ENCODE measurements at places on chromosomes 12 and 14.

DNA sequence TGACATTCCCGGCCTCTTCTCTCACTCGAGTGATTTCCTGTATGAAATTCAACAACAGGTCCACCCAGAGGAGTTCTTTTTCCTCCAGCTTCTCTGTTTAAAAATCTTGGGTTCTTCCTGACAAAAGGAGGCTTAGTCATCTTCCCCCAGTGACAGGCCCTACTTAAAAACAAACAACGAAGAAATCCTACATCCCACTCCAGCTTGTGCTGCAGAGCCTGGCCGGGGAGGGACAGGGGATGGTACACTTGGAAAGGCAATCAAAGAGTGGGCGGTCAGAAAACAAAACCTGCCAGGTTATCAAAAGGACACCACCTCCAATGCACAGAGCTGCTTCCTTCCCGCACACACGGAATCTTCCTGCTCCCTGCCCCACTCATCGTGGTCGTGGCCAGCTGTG is 101.3 kb downstream of the CACNA1C start:
- no peak for DNase-seq

- DNase-seq, result no peak
Measured at GRCh38 chr12:93154753-93155480, 222.8 kb upstream of the NUDT4 start.

- no peak for DNase-seq
Measured at GRCh38 chr12:55780685-55781084, 36.8 kb downstream of the SARNP start.

DNA sequence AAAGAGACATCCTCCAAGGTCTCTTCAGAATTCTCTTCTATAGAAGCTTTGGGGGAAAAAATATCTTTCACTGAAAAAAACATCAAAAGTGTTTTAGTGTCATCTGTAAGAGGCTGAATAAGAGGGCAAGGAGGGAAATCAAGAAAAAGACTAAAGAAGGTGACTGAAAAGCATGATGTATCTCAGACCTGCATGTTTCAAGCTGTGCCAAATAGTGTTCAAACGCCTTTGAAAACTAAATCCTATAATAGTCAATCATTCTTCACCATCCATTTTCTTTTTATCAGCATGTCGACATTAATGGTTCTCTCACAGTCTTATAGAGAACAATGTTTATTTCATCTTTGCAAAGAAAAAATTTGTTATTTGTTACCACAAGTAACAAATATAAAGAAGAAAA is 94.5 kb downstream of the CEP128 start:
- DNase-seq, result no peak

- DNase-seq, result peak; percentile 83
Measured at GRCh38 chr14:100285021-100285912, 21.0 kb downstream of the SLC25A29 start.

DNA sequence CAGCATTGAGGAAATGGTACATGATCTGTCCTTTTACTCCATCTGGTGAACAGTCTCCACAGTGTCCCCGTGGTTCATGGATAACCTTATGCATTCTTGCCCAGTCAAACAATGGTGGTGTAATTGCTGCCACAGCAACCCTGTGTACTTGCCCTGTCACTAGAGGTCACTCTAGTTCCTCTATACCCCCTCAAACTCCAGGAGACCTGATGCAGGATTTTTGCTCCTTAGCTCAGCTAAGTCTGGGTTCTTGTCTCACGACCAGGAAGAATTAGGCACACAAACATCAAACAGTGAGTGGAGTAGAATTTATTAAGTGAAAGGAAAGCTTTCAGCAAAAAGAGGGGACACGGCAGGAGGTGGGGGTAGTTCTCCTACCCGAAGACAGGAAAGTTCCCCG is 24.7 kb upstream of the EEA1 start:
- no peak for DNase-seq

DNA sequence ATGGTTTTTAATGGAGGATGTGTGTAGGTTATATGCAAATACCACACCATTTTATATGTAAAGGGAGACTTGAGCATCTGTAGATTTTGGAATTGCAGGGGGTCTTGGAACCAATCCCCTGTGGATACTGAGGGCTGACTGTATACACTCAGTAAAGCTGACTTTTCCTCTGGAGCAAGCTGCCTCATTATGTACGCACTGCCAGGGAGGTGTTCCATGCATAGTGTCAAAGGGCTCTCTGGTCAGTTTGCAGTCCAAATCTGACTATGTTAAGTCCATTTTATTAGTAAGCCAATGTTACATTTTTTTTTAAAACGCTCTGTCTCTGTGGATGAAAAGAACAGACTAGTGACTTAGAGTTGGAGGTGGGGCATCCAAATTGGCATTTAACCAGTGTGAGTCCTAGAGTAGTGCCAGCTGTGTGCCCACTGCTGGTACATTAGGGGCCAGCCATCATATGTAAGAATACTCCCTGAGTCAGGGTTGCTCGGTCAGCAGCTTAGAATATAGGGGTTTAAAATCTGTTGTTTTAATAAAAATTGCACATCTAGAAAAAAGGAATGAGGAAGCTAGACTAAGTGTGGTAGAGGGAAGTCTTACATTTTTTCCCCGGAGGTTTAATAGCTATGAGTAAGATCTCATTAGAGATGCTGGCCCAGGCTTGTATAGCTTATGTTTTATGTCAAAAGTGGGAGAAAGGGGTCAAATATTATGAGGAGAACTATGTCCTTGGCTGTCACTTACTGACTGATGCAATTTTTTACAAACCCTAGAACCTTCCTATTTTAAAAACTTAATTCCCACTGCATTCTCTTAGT is 87.0 kb downstream of the TESC start:
- no peak for DNase-seq

GRCh38 chr12:113962733-113963132 is 3.4 kb downstream of the RBM19 start:
- no peak for DNase-seq

DNA sequence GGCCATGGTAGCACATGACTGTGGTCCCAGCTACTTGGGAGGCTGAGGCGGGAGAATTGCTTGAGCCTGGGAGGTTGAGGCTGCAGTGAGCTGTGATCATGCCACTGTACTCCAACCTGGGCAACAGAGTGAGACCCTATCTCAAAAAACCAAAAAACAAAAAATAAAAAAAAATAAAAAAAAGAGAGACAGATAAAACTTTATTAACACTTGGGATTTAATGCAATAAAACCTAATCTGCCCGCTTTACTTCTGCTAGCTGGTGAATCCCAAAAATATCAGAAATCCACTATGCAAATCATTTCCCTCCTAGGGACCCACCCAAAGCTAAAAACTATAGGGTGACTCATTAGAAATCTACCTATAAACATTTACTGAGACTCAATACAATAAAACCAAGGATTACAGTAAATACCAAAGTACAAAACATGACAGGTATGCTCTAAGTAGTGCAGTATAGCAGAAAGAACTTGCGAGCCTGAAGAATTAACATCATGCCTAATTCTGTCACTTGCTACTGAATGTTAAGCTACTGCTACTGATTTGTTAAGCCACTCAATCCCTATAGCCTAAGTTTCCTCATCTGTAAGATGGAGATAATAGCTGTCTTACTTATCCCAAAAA is 50.1 kb upstream of the STAC3 start:
- no peak for DNase-seq

- DNase-seq, result no peak
Measured at GRCh38 chr14:66233591-66233990, 252.6 kb upstream of the CCDC196 start.

DNA sequence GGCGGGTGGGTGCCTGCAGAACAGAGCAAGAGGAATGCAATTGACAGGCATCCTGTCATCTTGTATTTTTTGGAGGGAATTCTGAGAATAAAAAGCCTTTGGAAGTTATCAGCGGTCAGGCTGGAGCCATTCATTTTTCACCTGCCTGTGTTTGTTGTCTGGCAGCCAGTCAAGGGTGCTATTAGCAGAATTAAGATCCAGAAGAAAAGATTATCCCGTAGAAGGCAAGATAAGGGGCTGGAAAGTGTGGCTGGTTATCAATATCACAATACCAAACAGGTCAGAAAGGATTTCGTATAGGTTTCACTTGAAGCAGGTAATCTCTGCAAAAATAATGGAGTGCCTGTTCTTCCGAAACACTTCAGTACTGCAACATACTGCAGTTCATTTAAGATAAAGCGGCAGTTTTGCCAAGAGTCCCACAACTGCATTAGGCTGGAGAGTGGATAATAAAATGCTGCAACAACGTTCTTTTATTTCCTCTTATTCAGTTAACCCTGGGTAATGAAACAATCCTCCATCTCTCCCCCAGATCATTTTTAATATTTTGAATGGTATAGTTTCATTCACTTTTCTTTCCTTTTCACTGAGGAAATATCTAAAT is 171.2 kb upstream of the CDKN3 start:
- no peak for DNase-seq

- DNase-seq, result no peak
Measured at GRCh38 chr12:80187660-80188090, 88.3 kb downstream of the OTOGL start.

GRCh38 chr12:121022713-121023112 is 6.4 kb upstream of the C12orf43 start:
- no peak for DNase-seq

DNA sequence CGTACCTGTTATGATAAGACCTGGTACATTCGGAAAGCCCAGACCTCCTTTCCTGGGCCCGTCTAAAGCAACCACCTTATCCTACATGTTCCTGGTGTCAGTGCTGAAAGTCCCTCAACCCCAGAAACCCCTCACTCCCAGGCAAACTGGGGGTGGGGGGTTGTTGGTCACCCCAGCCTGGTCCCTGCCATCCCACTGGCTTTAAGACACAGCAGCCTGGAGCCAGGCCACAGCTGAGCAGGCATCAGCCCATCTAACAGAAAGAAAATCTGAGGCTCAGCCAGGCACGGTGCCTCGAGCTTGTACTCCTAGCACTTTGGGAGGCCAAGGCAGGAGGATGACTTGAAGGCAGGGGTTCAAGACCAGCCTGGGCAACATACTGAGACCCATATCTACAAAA is 4.5 kb downstream of the SELPLG start:
- DNase-seq, result no peak

GRCh38 chr12:96015672-96016071 is 19.5 kb upstream of the HAL start:
- DNase-seq, result no peak
